ENCODE measurements at places on chromosomes 16 and 17.
A peak's percentile ranks its signal among the peaks of the same experiment; 100 is the strongest.

- DNase-seq, result peak; percentile 47
Measured at GRCh38 chr17:9402590-9403199, 172.9 kb downstream of the STX8 start.

GRCh38 chr17:40447148-40447644 lies 3.9 kb downstream of the IGFBP4 start:
- no peak for DNase-seq

DNA sequence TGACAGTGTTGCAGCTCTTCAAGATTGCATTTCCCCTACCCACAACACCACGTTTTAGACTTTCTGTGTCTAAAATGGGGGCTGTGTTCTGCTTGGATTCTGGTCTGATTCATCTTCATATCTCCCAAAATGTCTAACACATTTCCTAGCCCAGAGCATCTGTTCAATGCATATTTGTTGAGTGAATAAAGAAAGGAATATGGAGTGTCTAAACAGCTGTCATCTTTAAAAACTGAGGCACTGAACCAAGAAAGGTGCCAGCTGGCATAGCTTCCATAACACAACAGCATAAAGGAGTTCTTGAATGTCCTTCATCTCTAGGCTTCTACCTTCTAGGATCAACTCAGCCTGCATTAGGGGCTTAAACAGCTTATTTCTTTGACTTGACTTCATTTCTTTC lies 67.4 kb downstream of the CDH11 start:
- no peak for DNase-seq

GRCh38 chr16:54203851-54204505 lies 82.6 kb downstream of the IRX3 start:
- DNase-seq, result no peak

DNA sequence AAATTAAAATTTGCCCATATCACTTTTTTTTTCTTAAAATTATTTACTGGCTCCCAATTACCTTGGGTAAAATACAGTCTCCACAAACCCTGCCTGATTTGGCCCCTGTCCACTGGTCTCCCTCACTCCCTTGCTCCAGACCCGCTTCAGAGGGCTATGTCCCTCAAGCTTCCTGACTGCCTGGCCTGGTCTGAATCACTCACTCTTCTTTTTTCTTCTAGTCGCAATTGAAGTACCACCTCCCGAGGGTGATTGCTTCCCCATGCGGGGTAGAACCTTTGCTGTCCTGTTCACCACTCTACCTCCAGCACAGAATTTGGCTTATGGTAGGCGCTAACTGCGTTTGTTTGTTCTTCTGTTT lies 598 bp upstream of the PGAP3 start:
- no peak for DNase-seq

GRCh38 chr17:39210093-39210434 lies 10.0 kb downstream of the RPL19 start:
- DNase-seq, result no peak

DNA sequence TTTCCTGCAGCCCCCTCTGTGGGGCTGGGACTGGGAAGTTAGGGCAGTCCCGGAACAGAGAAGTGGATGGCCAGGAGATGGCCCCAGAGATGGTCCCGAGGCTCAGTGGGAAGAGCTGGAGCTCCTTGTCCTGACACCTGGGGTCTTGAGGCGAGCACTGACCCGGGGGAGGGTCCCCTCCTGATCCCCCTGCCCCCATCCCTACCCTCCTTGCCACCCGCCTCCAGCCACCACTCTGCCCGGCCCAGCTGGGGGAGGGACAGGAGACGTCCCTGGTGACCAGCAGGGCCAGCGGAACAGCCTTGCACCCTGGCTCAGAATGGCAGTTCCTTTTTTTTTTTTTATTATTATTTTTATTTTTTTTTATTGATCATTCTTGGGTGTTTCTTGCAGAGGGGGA lies 13.9 kb upstream of the RNF213 start:
- DNase-seq, result no peak

DNA sequence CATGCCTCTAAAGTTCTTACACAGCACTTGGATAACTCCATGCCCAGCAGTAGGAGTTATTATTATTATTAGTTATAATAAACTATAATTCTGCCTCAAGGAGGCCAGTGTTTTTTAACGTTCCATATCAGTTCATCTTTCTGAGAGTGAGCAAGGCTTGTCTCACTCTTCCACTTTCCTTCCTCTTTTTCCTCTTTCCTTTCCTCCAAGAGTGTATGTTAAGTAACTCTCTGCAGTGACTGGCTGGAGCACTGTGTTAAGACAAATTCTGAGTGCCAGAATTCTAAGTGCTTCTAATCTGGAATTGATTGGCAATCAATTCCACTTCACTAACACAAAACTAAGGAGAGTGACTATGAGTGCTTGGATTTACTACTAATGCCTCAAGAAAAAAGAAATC lies 16.4 kb downstream of the CLEC19A start:
- peak; percentile 69 for DNase-seq

DNA sequence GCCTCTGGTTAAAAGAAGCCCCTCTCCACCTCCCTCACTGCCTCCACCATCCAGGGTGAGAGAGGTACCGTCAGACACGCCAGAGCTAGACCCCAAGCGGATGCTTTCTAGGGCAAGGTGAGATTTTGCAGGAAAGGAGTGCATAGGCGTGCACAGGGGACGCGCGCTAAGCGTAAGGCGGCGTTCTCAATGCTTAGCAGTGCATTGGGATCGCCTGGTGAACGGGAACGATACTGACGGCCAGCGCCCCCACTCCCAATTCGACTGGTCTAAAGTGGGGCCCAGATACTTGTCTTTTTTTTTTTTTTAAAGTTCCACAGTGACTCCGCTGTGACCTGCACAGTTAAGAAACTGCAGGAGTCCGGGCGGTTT lies 57.9 kb upstream of the CREBBP start:
- DNase-seq, result no peak

- DNase-seq, result peak; percentile 6
Measured at GRCh38 chr17:33038740-33039139, 47.1 kb downstream of the SPACA3 start.

DNA sequence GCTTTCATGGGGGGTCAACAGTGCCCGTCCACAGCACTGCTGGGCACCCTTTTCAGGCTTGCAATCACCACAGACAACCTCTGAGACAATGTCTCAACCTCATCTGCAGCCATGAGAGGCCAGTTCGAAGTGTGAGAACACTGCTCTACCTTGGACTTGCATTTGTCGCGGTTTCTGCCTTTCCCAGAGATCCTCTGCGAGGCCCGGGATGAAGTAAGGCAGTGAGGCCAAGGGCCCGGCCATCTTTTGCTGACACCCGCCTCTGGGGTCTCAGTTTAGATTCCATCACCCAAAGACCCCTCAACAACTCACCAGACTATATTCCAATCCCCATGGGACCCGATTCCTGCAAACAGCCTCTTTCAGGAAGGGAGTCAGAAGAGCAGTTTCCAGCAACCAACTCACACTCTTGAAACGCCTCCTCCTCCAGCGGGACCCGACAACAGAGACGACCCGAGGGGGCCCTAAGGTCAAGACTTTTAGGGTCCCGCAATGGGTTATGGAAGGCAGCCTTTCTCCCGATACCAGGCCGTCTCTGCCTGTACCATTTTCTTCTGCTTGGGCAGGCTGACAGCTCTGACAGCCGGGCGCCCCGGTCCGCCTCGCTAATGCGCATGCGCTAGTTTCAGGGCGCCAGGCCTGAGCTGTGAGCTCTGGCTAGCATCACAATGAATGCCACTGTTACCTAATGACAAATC lies 576.0 kb downstream of the KCNJ18 start:
- DNase-seq, result no peak

- DNase-seq, result peak; percentile 65
Measured at GRCh38 chr17:57138956-57139576, 54.0 kb downstream of the AKAP1 start.

GRCh38 chr17:8430966-8431365 lies 4.7 kb upstream of the NDEL1 start:
- no peak for DNase-seq

DNA sequence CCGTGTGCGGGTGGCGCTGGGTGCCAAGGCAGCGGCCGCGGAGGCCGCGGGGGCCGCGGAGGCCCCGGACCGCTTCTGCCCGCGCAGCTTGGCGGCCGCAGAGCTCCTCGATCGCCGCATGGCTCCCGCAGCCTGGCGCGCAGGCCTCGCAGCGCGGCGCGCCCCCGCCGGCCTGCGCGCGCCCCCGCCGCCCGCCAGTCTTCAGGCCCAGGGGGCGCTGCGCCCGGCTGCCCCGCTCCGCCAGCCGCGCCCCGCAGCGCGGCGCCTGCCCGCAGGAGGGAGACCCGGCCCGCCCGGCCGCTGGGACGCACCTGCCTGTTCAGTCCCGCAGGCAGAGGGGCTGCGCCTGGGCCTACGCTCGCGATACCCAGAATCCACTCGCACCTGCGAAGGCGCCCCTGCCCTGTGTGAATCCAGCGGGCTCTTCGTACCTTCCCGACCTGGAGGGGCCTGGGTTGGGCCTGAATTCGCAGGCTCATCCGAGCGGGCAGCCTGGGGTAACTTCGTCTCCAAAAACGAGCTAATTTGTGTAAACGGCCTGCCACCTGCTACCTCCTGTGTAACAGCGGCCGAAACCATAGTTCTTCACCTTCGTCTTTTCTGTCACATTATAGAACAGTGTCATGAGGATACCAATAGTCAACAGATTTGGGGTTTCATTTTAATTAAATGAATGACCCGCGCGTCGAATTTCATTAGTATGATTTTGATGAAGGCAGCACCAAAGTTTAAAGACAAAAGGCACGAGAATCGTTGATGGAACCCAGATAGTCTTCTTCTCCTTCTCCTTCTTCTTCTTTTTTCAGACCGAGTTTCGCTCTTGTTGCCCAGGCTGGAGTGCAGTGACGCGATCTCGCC lies at the start of gene CENPV:
Gene CENPV, minus strand, starts transcription at position 153 of the 858 bp plus-strand sequence. Its CDS starts 33 bp downstream, at position 120.
- peak; percentile 50 for DNase-seq

- no peak for DNase-seq
Measured at GRCh38 chr17:17944242-17944641, 28.0 kb downstream of the TOM1L2 start.

- DNase-seq, result no peak
Measured at GRCh38 chr17:57109393-57110151, 24.5 kb downstream of the AKAP1 start.

DNA sequence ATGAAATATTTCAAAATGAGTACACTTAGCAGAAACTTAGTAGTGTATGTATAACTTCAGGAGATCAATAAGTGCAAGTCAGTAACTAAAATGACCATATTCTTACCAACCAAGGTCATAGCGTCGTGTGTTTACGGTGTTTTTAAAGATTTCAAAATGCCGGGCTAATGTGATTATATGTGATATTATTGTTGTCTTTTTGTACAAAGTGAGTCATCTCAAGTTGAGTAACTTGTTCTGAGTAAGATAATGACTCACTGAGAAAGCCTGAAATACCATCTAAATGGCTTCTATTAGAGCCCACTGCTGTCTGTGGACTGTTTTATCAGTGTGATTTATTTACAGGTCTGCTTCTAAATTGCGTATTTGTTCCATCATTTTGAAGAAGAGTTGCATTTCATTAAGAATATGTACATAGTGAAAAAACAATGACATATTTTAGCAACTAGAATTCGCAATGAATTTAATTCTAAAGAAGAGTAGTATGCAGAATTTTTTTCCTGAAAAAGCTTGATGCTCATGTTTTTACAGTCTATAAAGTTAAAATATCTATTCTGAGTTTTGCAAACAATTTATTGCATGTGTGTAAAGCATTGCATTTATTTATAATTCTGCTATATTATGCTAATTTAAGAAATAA lies 12.7 kb downstream of the KRT12 start:
- peak; percentile 83 for DNase-seq

GRCh38 chr17:42313773-42314566 lies 25.7 kb downstream of the STAT5A start:
- no peak for DNase-seq

DNA sequence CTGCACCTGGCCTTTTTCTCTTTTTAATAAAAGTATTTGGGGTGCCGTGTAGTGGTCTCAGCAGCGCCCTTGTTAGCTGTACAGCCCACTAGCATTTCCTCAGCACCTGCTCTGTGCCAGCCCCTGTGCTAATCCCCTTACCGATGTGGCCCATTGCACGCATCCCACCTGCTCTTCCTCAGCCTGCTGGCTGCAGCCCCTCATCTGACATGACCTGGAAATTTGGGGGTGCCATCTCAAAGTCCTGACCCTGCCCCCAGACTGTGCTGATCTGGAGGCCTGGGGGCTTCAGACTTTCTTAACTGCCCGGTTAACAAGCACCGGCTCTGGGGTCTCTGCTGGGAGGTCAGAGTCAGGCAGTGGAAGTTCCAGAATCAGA lies 10.4 kb downstream of the GPRC5C start:
- no peak for DNase-seq

DNA sequence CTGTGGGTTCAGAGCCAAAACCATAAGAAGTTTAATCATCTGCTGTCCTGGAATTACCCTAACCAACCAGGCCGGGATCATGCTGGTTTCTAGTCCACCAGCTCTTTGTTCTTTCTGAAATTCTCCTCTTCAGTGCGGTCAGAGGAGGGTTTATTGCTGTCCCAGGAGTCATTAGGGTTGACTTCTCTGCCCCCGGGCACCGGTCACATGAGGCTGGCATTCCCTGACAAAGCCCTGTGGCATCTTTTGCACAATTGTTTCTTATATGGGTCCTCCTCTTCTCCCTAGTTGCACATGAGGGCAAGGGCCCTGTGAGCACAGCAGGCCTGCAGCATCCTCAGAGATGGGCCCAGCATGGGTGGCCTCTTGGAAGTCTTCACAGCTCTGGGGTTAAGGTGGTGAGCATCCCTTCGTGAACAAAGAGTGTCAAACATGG lies 243.9 kb downstream of the IRF8 start:
- DNase-seq, result no peak

DNA sequence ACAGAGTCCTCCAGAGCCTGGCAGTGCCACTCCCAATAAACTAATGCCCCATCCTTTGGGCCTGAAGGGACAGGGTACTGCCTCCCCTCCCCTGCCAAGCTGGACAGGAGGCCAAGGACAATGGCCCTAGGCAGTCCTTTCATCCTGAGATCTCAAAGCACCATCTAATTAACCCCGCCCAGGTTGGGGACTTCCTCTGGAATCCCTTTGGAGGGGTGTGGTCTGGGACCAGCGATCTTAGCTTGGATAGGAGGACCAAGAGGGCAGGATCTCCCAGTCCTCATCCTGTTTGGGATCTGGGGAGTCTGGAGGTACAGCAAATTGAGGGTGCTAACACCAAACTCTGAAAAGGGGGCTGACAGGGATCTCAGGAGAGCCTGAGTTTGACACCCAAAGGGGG lies 18.2 kb upstream of the SP6 start:
- no peak for DNase-seq

- no peak for DNase-seq
Measured at GRCh38 chr16:67186550-67186950, 2.8 kb upstream of the MATCAP1 start.

DNA sequence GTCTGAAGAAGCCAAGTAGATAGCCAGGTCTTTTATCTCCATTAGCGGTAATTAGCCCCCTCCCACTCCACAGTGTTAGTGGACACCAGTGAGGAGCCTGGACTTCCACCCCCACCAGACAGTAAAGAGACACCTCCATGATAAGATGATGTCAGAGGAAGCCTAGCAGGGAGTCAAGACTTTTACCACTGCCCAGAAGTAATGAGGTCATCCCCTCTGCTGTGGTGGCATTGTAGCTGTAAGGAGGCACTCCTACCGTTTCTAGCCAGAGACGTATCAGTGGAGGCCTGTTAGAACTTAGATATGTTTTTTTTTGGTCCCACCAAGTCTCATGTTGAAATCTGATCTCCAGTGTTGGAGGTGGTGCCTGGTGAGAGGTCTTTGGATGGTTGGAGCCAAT lies 38.1 kb downstream of the PIK3R5 start:
- no peak for DNase-seq

GRCh38 chr17:67585077-67585602 lies 132.6 kb upstream of the NOL11 start:
- DNase-seq, result no peak

- no peak for DNase-seq
Measured at GRCh38 chr17:76402711-76403110, 18.3 kb downstream of the SPHK1 start.
